ENCODE measurements at places on chromosomes 13 and 19.

DNA sequence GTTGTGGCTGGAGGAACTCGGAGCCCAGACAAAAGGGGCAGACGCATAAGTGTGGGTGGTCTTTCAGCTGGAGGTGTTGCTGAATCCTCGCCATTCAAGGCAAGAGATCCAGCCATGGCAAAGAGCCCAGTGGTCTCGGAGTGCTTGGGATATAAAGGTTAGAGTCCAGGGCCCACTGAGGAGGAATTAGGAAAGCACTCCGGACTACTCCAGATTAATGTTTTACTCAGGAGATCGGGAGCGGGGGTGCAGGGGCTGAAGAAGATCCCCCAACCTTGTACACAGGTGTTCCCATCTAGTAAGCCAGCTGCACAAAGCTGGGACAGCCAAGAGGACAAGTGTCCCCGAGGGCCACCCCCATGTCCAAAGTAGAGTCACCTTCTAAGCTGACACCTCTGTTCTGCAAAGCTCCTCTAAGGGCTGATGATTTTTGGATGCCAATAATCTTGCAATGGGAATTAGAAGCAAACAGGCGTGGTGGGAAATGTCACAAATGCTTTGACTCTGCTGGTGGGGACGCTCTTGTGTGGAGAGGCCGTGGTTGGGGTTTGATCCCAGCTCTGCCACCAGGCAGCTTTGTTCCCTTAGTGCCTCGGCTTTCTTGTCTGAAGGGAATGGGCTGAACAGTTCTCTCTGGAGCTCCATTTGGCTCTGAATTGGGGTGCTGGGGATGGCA, 194.3 kb upstream of the SOX1 start:
- DNase-seq, result no peak

- DNase-seq, result no peak
Measured at GRCh38 chr13:61477619-61478018, 62.0 kb upstream of the PCDH20 start.

- DNase-seq, result no peak
Measured at GRCh38 chr19:29085206-29085605, 127.7 kb downstream of the UQCRFS1 start.

- DNase-seq, result no peak
Measured at GRCh38 chr19:31501427-31502195, 152.4 kb upstream of the TSHZ3 start.

Data from KBM-7 (cell line).